Cardiac ventricle fibroblast (primary cell): ENCODE measurements at places on chromosomes 13 and 19. TPM values are rescaled to one million over a fixed set of nuclear protein-coding genes. Genes with fewer than 3 reads are reported as not detected.

The RXFP2 gene
- not detected in 2 replicates for total RNA-seq

The APC2 gene
- total RNA-seq, result 0.12 and 0.20 TPM in 2 replicates

The PGPEP1 gene
- total RNA-seq, result 6.6 and 14.5 TPM in 2 replicates

The NUDT15 gene
- total RNA-seq, result 7.3 and 9.2 TPM in 2 replicates

The CD22 gene
- total RNA-seq, result 2.2 and 4.4 TPM in 2 replicates

The LILRB3 gene
- not detected in 2 replicates for total RNA-seq

The POLD1 gene
- total RNA-seq, result 16.2 and 16.6 TPM in 2 replicates

The SLC17A7 gene
- total RNA-seq, result not detected in 2 replicates
